ENCODE measurements at places on chromosomes 16 and 17. TPM values are rescaled to one million over a fixed set of nuclear protein-coding genes. Genes with fewer than 3 reads are reported as not detected.

The MYO19 gene
- 38.7 TPM for total RNA-seq

The SOX9 gene
- total RNA-seq: not detected

The SNX20 gene
- not detected for total RNA-seq

The TEX19 gene
- 5.5 TPM for total RNA-seq

The SLC25A39 gene
- 335 TPM for total RNA-seq

The CDK10 gene
- 57.2 TPM for total RNA-seq

GRCh38 chr17:66493283-66494019 is 191.0 kb downstream of the PRKCA start:
- no peak for DNase-seq

- no peak for DNase-seq
These were observed at the start of gene SLC5A10 for GRCh38 chr17:18951941-18952842. SLC5A10 (plus strand) TSS chr17:18952165; CDS start chr17:18952206, 41 bp downstream.

GRCh38 chr16:12546918-12547607 is 256.6 kb downstream of the CPPED1 start:
- no peak for DNase-seq
